ENCODE measurements at places on chromosomes 4 and X.

DNA sequence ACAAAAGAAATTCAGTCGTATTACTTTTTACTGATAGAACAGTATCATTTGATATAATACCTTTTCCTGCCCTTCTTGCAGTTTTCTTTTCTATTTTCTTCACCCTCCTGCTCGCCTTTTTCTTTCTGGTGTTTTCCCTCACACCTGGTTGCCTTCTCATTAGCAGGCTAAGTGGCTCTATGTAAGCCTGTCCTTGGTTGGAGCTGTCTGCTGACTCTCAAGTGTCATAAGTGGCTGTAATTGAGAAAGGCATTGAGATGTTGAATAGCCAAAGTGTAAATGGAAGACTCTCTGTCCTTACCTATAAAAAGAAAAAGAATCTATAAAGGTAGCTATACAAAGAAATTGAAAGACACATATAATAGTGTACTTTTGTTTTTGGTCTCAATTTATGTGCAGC lies 180.7 kb downstream of the ADGRL3 start:
- no peak for DNase-seq

DNA sequence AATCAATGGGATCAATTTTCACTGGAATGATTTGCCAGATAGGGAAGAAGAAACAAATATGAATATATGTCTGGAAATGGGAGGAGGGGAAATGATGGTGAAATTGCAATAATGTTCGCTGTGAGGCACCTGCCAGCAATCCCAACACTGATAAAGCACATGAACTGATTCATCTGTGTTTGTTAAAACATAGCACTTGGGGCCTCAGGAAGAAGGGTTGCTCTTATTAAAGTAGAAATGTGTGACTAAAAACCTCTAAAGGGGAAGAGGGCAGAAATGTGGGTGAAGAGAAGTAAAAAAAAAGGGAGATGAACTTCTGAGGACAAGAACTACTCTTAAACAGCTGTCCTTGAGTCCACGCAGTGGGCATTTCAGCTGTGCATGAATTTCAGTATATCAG lies 101.4 kb downstream of the C4orf51 start:
- DNase-seq = no peak

DNA sequence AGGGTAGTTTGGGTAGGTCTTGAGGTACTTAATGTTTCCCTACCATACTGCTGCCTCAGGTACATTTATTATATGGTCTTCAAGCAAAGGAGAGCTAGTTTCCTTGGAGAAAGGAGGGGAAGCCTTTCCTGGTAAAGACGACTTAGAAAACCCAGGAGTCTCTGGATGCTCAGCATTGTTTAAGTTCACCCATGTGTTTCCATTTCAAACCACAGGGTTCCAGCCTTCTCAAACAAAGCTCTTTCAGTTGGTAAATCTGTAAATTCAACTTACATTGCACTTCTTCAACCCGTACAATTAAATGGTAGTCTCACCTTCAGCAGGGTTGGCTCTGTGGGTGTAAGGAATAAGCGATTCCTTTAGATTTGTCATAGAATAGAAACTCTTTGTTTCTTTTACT lies 111.9 kb upstream of the UNC5C start:
- no peak for DNase-seq

GRCh38 chr4:158523990-158524535 lies 2.4 kb downstream of the RXFP1 start:
- DNase-seq = no peak

- DNase-seq = no peak
Observed at GRCh38 chr4:45294464-45294863, 568.1 kb upstream of the GNPDA2 start.

GRCh38 chr4:183674153-183674552 lies 15.1 kb downstream of the TRAPPC11 start:
- DNase-seq = no peak

- no peak for DNase-seq
Observed at GRCh38 chr4:84325625-84326024, 173.5 kb downstream of the NKX6-1 start.

GRCh38 chrX:71537743-71538142 lies 4.8 kb downstream of the OGT start:
- no peak for DNase-seq

DNA sequence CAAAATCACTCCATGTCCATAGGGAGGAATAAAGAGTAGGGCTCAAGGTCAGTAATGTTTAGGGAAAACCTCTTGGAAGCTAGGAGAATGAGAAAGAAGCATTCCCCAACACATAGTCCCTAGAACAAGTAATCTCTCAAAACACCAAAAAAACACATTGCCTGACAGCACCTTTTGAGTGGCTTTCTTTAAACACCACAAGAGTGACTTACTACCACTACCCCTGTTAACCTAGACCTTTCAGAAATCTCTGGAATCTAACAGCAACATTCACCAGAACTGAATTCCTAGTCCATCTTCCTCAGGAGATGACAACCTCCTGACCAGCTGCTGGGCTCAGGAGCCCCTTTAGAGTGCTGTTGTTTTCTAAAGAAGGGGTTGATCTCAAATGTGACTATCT lies 142.2 kb downstream of the SOWAHB start:
- DNase-seq = no peak

GRCh38 chr4:41541687-41542094 lies 3.7 kb downstream of the LIMCH1 start:
- no peak for DNase-seq

DNA sequence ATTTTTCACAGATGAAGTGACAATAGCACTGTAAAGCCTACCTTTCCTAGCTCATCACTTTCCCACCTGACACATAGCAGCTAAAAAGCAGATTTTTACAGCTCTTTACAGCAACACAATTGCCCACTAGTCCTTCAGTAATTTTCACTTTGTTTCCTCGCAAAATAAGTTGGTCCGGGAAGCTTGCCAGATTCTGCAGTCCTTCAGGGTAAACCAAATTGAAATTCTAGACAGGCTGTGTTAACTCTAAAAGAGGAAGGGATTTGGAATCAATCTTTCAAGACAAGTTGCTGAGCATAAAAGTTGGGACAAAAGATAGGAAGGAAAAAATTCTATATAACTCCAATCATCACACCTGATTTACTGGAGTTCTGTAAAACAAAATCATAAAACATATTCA lies 8.7 kb downstream of the C1QTNF7 start:
- DNase-seq = no peak

DNA sequence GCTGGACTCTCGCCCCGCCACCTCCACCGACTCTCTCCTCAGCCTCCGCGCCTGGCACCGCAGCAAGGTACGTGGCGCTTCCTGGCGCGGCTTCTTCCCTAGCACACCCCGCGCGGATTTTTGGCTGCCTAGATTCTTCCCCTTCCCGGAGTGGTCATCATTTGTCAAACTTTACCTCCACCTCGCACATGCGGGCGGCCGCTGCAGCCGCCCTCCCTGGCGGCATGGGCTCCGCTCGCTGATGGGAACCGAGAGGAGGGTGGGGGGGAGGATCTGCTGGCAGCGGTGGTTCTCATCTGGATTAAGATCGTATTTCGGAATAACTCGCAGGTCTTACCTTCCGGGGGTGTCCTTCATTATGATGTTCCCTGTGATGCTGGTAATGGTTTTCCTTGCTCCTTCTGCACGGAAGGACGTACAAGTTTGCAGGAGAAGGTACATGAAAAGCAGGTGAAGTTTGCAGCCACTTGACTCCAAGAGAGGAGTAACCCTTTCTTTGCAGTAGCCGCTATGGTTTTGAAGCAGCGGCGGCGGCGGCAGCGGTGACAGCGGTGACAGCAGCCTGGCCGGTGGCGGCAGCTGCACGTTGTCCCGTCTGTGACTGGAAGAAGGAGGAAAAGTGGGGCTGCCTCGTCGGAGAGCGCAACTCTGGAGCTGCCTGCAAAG lies 2183.9 kb upstream of the TENM3 start:
- DNase-seq = no peak

GRCh38 chr4:72604324-72604723 lies 35.3 kb upstream of the ADAMTS3 start:
- no peak for DNase-seq

DNA sequence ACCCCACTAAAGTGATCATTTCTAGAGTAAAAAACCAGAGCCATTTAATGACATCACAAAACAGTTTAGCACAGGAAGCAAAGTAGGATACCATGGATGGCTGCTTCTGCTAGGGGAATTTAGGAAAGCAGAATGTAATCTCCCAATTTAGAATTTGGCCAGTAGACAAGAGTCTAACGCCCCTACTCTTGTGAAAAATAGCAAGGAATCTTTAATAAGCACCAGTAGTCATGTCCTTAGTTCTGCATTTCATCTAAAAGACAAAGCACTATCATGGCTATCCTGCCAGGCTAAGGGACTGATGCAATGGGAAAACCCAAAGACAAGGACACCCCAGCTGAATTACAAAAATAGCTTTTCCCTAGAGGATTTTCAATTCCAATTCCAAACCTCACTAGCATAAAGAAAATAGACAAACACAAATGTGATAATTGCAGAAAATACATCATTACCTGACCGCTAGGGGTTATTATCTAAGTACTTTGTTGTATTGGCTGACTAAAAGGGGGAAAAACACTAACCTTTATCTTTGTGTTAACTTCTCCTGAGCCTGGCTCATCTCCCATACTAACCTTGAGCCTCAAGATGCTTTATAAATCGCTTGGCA lies 2.6 kb upstream of the AMMECR1 start:
- no peak for DNase-seq

DNA sequence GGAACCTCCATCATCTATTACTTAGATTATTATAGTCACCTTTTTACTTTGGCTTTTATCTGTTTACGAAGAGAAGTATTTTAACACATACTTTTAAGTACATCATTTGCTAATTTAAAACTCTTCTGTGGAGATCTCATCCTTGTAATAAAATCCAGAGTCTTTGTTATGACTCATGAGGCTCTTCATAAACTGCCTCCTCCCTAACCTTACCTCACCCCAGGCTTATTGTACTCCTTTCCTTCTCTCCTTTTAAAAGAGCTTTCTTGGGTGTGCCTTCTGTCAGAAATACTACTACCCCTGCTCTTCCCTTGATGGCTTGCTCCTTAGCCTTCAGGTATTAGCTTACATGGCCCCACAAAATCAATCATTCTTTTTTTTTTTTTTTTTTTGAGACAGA lies 6.6 kb downstream of the ARL9 start:
- no peak for DNase-seq

- no peak for DNase-seq
Observed at GRCh38 chr4:111267786-111268185, 644.9 kb upstream of the PITX2 start.

- DNase-seq = no peak
Observed at GRCh38 chrX:17597836-17598439, 139.4 kb upstream of the SCML1 start.

DNA sequence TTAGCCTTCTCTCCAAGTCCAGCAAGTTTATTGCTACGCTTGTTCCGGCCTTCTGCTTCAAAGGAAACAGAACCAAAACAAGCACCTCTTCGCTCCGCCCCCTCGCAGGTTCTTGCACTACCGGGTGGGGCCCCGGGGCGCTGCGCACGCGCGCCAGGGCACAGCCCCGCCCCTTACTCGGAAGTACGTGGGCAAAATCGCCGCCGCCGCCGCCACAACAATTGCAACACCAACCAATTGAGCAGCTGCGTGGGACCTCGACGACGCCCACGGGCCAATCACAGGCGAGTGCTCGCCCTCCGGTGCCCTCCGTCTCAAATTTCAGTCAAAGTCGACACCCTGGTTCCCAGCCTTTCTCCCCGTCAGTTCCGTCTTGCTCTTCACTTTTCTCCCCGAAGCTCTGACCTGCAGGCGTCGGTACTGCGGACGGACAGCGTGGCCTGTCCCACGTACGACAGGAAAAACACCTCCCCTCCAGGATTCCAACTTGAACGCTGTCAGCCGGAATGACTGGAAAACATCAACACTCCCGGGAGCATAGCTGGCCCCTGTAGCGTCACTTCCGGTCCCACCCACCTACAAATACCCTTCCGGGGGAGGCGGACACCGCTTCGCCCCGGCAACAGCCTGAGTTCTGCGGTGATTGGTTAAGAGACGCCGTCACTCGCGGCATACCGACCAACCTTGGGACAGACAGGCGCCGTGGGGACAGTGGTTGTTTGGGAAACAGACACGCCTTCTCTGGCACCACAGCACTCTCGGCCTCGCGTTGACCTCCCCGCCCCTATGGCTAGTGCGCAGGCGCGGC lies 624 bp upstream of the OTUD5 start:
- DNase-seq = peak; percentile 88

DNA sequence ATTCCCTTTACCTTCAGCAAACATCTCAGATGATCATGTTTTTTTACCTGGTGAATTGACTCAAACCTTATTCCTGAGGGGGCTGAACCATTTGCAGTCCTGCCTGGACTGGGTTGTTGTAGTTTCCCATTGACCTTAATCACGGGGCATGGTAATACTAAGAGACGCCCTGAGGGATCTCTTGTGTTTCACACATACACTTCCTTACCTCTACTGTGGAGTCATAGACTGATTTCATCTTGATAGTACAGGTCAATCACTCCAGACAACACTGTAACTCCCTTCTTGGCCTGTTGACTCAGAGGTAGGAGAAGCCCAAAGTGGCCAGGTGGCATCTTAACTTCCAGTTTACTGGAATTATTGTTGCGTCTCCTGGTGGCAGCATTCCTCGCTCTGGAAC lies 1064.0 kb upstream of the PCDH10 start:
- DNase-seq = no peak

GRCh38 chr4:142913461-142914030 lies 67.4 kb upstream of the INPP4B start:
- no peak for DNase-seq

GRCh38 chr4:138899999-138900398 lies 115.6 kb upstream of the NOCT start:
- no peak for DNase-seq

GRCh38 chr4:113365377-113365776 lies 315.9 kb downstream of the ANK2 start:
- DNase-seq = no peak

GRCh38 chrX:120428309-120428708 lies 40.8 kb downstream of the LAMP2 start:
- DNase-seq = no peak

GRCh38 chr4:176123710-176124407 lies 58.2 kb downstream of the WDR17 start:
- no peak for DNase-seq

DNA sequence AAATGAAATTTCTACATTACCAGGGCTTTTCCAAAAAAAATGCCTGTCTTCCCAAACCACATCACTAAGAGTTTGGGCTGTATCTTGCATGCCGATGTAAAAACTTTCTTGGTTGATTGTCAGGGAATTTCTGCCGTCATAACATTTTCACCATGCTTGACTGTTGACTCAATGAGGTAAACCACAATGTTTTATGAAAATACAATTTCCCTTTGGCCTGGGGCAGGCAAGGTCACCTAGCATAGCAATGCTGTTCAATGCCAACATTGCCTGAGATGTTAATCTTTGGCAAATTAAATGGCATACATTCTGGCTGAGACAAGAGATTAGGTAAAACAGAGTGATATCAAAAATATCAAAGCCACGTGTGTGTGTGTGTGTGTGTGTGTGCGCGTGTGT lies 137.1 kb upstream of the TBL1X start:
- DNase-seq = no peak

- DNase-seq = no peak
Observed at GRCh38 chr4:39056023-39056422, 6.0 kb upstream of the KLHL5 start.

- no peak for DNase-seq
Observed at GRCh38 chr4:24322995-24323394, 261.4 kb downstream of the DHX15 start.
